NCI-H748 treated with DMSO at 0.1 percent for 48 hours (cell line): ENCODE measurements at places on chromosomes 2 and 18.

DNA sequence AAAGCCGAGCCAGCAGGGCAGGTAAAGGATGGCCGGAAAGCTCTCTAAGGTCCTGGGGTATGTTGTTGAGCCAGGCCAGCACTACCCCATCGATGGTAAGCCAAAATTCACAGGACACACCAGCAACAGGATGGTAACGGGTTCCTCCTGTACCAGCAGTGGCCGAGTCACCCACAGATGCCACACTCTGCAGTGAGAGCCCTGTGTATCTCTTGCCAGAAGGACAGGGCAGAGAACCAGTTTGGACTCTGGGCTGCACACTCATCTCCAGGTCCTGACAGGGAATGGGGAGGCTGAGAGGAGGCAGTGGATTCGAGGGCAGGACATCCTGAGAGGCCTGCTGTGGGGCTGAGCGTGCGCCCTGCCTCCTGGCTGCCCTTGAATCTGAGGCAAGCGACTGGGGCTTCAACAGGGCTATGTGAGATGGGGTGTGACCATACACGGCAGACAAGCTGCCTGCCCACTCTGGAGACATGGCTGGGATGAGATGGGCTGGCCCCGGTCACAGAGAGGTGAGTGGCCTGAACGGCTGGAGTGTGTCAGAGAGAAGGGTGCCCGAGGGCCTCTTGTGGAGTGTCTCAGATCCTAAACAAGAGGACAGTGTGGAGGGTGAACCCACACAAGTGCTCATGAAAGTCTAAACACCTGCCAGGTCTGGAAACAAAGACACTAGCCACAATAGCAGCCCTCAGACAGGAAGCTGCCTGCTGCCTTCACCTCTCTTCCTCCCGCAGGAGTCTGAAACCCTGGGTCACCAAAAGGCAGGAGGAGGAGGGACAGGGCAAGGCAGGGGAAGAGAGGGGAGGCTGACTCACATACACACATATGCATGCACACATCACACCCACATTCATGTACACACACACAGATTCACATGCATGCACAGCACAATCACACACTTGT lies 182.3 kb downstream of the LOXHD1 start:
- DNase-seq, result no peak

- no peak for DNase-seq
Measured at GRCh38 chr2:239919774-239920692, 105.1 kb downstream of the NDUFA10 start.

DNA sequence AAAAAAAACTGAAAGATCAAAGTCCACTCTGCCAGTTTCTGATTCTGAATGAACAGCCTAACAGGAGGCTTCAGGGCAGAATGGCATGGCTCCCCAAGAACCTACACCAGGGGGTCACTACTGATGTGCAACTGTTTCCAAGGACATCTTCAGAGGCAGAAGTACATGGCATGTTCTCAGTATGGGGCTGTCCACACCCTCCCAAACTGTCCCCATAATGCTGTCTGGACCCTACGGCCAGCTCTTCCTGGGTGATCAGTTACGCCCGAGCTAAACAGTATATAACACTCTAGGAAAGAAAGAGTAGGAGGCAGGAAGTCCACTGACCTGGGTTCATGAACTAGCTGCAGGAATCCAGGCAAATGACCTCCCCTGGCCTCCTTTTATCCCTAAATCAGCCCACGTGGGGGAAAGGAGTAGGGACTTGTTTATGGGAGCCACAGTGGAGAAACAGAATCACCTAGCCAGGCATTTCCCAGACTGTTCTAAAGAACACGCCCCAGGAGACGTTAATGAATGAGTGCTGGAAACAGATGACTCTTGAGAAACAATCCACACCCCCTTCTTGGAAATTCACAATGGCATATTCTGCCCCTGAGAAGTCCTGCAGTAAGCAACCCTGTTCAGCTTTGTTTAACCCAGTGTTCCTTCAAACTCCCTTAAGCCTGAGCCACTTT lies 2.5 kb downstream of the TMBIM1 start:
- no peak for DNase-seq

DNA sequence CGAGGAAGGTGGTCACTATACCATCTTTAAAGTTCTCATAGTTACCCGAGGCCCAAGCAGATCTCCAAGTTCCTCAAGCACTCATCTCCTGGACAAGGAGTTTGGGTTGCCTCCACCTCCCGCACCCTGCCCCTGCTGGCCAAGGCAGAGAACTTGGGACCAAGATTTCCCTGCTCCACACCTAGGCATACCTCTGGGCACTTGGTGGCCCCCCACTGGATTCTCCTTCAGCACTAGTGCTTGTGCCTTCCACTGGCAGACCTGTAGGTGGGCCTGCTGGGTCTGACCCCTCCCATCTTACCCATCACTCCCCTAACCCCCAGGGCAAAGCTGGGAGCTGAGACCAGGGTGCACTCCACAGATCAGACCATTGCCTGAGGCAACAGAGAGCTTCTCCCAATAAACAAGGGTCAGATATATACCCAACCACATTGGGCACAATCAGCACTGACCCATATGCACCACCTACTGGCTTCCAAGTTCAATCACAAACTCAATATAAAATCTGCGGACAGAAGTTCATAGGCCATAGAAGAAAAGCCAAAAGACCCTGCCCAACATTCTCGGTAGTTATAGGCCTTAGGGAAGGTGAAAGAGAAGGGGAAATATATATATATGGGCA lies 244.2 kb downstream of the EXOC6B start:
- DNase-seq, result no peak

- DNase-seq, result peak; percentile 9
Measured at GRCh38 chr2:70964596-70965386, 13.6 kb upstream of the ANKRD53 start.

DNA sequence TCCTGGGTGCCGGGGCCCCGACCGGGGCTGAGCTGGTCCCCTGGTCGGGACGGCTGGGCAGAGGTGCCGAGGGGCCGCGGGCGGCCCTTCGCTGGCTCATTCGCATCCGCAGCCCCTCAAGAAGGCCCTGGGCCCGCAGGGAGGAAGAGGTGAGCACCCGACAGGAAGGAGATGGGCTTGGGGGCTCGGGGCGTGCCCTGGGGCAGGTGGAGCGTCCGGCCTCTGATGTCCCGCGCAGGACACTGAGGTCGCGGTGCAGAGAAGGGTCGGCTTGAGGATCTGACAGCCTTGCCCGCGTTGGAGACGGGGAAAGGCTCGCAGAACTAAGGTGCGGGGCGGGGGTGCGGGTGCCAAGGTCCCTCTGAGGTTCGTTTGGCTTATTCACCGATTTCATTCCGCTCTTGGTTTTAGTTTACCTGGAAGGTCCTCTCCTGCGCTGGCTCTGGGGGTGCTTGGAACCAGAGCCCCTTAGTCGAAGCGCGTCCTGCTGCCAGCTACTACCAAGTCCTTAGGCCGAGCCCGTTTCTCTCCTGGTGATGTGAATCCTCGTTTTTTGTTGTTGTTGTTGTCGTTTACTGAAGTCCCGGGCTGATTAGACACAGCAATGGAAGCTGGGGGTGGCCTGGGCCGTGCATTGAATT lies 18.9 kb upstream of the CD8A start:
- DNase-seq, result no peak

- DNase-seq, result no peak
Measured at GRCh38 chr2:203809084-203809521, 58.5 kb upstream of the CTLA4 start.

- DNase-seq, result peak; percentile 66
Measured at GRCh38 chr2:165618806-165619205, 149.3 kb downstream of the CSRNP3 start.

- DNase-seq, result no peak
Measured at GRCh38 chr18:11042247-11042646, 107.1 kb downstream of the PIEZO2 start.

DNA sequence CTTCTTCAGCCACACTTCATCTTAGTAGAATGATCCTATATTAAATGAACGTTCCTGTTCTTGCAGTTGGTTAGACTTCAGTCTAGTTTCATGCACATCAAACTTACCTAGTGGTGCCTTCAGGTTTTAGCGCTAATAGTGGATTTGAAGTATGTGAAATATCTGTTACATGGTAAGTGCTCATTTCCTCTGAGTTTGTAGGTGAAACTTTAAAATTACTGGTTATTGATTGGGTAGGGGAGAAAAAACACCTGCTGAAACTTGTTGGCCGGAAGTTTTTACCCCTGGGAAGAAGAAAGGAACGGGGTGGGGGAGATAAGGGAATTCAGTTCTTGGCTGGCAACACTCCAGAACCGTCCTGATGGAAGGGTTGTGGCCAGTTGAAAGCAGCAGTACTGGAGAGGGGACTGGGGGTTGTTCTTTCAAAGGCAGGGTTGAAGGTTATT lies 112.8 kb downstream of the SPTBN1 start:
- no peak for DNase-seq

DNA sequence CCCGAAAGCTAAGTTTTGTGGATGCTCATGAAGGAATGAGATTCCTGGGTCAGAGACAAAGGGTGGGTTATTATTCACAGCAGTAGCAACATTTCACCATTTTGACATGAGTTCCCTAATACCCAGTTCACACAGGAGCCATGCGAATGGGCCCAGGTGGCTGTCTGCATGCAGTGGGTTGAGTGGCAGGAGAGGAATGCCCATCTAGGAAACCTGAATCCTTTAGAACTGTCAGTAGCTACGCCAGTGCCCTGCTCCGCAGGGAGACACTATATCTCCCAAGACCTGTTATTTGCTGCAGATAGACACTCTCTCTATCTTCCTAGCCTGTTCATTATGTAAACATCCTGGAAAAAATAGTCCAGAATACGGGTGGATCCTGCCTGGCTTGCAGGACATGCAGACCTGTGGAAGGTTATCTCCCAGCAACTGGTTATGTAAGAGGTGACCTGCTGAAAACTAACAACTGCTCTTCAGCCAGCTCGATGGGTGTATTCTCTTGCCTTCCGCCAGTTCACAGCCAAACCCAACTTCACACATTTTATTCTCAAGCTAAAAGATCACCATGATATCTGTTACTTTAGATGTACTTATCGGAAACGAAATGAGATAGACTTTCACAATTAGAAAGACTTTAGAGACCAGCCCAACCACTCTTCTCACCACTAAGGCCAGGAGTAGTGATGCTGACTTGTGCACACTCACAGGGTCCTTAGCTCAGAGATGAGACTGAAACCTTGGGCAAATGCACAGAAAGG lies 59.1 kb downstream of the MBP start:
- no peak for DNase-seq

DNA sequence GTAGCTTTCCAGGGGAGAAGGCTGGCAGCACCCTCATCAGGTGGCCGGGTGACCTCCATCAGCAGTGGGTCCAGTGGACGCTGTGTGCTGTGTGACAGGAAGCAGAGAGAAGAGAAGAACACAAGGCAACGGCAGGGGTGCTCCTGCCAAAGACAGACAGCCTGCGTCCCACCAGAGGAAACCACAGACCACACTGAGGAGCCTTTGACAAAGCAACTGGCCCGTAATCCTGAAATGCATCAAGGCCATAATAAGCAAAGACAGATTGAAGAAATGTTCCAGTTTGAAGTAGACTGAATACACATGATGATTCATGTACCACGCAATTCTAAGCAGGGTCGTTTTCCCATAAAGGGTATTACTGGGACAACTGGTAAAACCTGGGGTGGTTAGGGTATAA lies 172.4 kb downstream of the FBXO15 start:
- no peak for DNase-seq

DNA sequence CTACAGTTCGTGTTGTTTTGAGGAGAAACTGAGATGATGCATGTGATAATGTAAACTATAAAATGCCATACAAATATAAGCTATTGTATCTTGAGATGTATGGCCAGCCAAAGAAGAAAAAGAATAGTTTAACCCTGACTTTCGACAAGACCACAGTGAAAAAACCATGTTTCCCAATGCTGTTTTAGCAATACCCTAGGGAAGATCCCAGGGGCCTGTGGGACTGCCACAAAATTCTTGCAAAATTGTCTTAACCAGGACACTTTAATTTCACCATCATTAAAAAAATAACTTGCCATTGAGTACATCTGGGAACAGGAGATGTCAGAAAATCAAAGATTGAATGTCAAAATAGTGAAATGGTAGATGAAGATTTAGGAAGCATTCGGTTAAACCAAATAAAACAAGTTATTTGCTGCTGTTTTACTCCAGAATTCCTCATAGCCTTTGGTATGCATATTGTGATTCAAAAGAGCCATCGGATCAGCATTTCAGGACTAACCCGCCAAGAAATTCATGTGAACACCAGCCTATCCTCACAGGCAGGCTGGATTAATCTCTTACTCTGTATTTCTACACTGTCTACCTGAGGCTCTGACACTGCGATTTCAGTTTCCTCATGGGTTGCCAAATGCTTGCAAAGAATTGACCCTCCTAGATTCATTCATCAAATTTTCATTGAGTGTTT lies 49.0 kb upstream of the SP3 start:
- no peak for DNase-seq

GRCh38 chr2:688504-689076 lies 11.4 kb upstream of the TMEM18 start:
- DNase-seq, result no peak

- no peak for DNase-seq
Measured at GRCh38 chr2:205998583-205998982, 87.4 kb downstream of the INO80D start.

DNA sequence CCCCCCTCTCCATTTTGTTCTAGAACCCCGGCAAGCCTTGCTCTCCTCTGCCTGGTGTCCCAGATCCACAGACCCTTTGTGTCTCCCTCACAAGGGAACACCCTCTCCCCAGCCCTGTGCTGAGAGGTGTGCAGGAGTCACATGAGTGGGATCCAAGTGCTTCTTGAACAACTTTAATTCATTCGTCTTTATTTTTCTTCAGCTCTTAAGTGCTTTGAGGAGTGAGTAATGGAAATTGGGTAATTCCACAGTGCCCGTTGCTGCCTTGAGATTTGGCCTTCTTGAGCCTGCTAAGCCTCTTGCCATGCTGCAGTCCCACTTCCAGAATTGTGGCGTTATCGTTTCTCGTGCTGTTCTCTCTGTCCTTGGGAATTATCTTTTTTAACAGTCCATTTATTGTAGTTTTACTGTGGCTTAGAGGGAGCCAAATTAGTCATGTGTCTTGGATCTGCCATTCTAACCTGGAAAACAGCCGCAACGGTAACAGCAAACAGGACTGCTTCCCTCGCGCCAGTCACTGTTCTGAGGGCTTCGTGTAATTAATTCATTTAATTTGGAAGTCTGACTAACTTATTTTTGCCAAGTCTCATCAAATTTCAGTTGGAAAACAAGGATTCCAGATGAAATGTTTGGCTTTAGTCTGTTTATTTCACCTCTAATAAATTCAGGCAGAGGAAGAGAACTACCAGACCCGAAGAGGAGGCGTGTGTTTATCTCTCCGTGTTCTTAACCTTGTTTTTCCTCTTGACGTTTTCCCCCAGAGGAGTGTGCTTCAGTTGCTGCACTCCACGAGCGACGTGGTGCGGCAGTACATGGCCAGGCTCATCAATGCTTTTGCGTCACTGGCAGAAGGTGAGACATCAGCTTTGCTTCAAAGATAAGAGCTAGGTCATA lies 72.0 kb downstream of the ARMC9 start:
- no peak for DNase-seq

- DNase-seq, result no peak
Measured at GRCh38 chr2:27040282-27040681, 7.5 kb downstream of the TMEM214 start.

GRCh38 chr2:221610255-221610654 lies 38.2 kb upstream of the EPHA4 start:
- DNase-seq, result no peak
